Activated CD4-positive, alpha-beta T cell treated with anti-CD3 and anti-CD28 coated beads, Interleukin-2, amount 50 U/mL, for 4 hours (primary cell): ENCODE measurements at places on chromosomes 6 and 20.

GRCh38 chr20:53208110-53208832, 236.1 kb downstream of the TSHZ2 start:
- DNase-seq = peak; percentile 19

GRCh38 chr6:490251-491037, 98.9 kb downstream of the IRF4 start:
- DNase-seq = no peak

DNA sequence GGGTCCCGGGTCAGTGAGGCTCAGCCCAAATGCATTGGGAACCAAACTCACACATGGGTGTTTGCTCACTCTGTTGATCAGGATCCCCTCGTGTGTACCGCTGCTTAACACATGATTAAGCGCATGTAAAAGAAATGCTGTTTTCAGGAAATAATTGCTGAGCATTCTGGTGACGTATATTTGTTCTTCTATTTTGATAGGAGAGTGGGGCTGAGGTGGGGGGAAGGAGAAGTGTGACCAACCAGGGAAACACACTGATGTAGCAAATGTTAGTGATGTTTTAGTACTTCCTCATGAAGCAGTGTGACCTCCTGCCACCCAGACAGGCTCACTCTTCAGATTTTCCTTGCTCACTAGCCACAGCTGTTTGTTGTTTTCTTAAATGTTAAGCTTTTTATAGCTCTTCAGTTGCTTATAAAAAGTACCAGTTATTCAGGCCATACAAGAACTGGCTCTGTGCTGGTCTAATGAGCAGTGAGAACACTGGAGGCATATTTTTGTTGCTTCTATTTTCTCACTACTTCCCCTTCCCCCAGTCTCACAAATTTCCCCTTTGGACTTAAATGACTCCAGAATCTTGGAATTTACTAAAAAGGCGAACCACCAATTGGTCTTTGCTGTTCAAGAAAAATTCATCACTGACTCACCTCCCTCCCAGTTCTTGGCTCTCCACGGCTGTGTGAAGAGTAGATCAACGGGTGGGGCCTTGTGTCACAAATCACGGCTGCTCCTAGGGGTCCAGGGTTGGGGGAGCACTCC, 79.2 kb upstream of the BACH2 start:
- DNase-seq = no peak

- no peak for DNase-seq
These were observed 11.5 kb upstream of the MEP1A start for GRCh38 chr6:46781478-46782378.

- DNase-seq = no peak
These were observed 33.3 kb downstream of the ORC3 start for GRCh38 chr6:87623248-87623647.

GRCh38 chr20:25676164-25676809, 20.4 kb downstream of the ZNF337 start:
- no peak for DNase-seq

DNA sequence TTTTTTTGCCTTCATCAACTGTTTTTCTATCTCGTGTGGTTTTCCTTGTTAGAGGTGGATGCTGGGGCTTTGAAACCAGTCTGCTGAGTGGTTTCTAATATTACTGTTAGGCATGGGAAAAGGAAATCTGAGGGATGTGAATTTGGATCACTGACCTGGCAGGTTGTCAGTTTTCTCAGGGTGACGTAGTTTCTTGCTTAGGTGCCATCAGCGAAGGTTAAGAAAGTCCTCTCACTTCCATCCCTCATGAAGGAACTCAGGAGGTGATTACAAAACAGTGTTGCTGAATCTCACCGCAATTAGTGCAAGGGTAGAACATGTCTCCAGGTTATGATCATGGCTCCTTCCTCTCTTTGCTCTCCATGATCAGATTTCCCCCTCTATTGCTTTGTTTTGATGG, 135.9 kb downstream of the SOX4 start:
- no peak for DNase-seq

GRCh38 chr6:45922728-45923351, 92.8 kb downstream of the CLIC5 start:
- DNase-seq = peak; percentile 29

DNA sequence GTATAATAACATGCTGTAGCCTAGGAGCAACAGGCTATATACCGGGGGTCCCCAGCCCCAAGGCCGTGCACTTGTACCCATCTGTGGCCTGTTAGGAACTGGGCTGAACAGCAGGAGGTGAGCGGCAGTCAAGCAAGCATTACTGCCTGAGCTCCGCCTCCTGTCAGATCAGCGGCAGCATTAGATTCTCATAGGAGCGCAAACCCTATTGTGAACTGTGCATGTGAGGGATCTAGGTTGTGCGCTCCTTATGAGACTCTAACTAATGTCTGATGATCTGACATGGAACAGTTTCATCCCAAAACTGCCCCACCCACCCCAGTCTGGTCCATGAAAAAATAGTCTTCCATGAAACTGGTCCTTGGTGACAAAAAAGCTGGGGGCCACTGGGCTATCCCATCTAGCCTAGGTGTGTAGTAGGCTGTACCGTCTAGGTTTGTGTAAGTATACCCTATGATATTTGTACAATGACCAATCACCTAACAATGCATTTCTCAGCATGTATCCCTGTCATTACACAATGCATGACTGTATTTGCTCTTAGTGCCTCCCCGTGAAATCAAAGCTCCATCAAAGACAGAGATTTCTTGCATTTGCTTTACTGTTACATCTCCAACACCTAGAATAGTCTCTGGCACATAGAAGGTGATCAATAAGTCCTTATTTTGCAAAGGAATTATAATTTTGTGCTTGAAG, 30.8 kb downstream of the NHSL1 start:
- no peak for DNase-seq
